Stimulated activated CD8-positive, alpha-beta memory T cell treated with anti-CD3 and anti-CD28 coated beads, Interleukin-4, amount 100 ng/mL, for 4 hours (primary cell): ENCODE measurements at places on chromosomes 11 and 22.

GRCh38 chr11:105202422-105202821, 62.9 kb upstream of the CARD18 start:
- no peak for DNase-seq

GRCh38 chr22:36715647-36716046, 12.1 kb upstream of the CACNG2 start:
- DNase-seq, result no peak

DNA sequence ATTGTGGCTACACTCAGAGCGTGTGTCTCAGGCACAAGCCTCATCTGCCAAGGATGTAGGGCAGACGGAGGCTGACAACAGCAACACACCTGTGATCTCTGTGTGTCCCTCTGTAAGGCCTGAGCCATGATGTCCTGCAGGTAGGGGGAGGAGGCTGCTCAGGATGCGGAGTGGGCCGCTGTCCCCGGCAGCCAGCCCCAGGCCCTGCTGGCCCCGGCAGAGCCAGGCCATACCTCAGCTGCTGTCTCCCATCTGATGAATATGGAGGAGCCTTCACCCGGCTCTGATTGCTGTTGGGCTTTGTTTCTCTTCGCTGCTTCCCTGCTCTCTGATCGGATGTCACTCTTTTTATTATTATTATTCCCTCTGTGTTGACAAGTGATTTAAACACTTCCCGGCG, 83.6 kb upstream of the NCAM1 start:
- DNase-seq, result no peak

GRCh38 chr11:68312117-68312779, at the start of gene LRP5:
Gene LRP5, plus strand, starts transcription at chr11:68312591. Its CDS starts 124 bp downstream, at chr11:68312715.
- no peak for DNase-seq

- DNase-seq, result no peak
Measured at GRCh38 chr11:112759418-112759817, 201.8 kb upstream of the NCAM1 start.

DNA sequence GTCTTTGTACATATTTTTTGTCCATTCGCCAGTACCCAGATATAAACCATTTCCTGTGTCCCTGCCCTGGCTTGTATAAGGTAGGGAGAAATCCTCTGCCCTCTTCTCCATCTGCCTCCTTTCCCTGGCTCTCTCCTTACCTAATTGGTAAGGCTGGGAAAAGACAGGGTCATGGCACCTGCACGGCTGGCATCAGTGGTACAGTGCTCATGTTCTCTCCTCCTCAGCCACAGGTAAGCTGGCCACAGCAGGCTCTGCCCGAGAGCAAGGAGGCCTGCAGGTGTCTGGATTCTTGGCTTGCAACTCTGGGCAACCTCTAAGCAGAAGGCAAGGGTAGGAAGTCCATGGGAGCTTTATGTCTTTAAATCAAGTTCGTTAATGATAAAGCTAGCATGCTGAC, 419.9 kb downstream of the BUD13 start:
- no peak for DNase-seq

DNA sequence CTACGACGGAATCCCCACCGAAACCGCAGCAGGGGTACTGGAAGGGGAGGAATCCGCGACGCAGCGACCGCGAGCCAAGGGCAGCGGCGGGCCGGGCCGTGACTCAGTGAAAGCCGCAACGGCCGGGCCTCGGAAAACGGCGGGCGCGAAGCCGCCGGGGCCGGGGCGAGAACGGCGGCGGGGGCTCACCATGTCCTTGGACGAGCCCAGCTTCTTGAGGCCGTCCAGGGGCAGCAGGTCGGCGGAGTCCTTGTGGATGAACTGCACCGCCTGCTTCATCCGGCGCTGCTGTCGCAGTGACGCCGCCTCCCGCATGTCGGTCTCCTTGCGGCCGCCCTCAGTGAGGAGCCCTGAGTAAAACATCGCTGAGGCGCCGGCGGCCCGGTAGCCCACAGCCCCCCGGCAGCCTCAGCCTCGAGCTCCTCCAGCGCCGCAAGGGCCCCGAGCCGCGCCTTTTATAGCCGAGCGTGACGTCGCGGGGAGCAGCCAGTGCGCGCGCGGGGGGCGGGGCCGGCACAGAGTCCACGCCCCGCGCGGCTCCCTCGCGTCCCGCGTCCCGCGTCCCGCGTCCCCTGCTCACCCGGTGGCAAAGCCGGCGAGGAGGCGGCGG, at the start of gene NRIP3:
Gene NRIP3, minus strand, starts transcription at position 429 of the 610 bp plus-strand sequence. Its CDS starts 66 bp downstream, at position 363.
- peak; percentile 51 for DNase-seq

DNA sequence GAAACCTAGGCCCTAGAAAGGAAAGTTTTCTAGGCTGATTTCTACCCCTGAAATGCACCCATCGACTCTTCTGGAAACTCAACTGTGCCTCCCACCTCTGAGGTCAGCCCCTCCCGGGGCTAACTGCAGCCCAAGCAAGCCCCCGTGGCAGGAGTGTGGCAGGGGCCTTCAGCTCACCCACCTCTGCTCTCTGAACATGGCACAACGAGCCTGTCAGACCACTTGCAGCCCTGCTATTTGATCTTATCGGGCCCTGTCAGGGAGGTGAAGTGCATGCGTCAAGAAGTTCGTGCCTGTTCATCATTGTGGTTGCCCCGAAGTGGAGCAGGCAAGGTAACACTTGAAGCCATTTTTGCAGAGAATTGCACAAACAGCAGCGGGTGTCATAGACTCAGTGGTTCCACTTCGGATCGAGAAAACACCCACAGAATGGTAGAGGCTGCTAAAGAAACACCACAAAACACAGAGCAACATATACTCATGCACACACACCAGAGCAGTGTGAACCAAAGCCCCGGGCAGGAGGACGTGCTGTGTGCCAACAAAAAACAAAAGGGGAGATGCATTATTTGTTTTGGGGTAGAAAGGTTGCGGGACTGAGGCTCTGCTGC, 262.7 kb downstream of the ETS1 start:
- DNase-seq, result peak; percentile 54

DNA sequence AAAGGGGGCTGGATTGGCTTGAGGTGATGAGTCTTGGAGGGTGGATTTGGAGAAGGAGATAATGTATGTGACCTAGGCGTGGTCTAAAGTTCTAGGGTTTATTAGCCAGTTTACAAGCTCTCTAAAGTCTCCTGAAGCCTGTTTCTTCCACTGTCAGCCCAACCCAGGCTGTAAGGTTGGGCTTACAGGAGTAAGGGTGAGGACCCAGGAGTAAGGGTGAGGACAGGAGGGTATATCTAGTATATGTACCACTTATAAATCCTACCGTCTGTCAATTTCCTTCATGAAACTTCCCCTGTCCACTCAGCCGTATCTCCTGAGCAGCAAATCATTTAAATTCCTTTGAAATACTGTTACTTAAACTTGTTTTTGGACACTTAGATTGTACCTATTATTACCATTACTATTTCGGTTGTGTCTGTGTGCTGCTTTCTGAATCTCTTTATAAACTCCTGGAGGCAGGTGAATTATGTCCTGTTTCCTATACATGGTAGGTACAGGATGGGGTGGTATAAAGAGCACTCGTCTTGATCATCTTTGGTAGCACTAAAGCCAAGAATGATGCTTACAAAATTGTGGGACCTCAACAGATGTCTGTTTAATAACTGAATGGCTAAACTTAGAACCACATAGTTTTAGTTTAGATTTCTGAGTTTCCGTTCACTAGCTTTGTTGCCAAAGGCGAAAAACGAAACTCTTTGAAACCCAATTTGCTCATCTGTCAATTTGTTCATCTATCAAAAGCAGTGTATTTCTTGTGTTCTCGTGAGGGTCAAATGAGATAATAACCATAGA, 192.0 kb downstream of the GRIK4 start:
- no peak for DNase-seq

- DNase-seq, result no peak
Measured at GRCh38 chr11:12494699-12495098, 117.3 kb downstream of the PARVA start.

- DNase-seq, result no peak
Measured at GRCh38 chr11:6625832-6626420, 6.7 kb upstream of the TPP1 start.

DNA sequence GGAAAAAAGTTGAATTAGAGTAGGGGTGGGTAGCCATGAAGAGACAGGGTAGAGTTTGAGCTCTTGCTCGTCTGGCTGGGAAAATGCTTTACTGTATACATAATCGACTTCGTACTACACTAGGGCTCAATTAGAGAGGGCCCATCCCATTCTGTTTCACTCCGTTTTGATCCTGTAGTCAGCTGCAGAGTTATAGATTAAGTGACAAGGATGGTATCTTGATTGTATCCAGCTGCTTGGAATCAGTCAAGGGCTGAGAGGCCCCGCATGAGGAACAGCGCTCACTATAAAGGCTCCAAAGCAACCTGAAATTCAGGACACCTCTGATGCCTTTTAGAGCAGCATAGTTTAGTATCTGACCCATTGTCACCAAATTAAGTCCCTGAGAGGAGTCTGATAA, 81.6 kb downstream of the ALX4 start:
- DNase-seq, result no peak

DNA sequence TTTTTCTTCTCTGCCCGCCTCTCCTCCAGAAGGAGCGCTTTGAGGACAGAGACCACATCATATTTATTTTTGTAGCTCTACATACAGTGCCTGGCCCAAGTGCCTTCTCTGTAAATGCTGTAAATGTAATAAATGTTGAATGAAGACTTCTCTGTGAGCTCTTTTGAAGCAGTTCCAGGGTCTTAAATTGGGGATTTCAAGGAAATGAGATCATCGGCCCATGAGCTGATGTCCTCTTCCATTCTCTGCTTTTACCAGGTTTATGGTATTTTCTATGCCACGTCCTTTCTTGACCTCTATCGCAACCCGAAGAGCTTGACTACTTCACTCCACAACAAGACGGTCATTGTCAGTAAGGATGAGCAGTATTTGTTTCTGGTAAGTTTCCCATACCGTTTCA, 165.7 kb upstream of the SORL1-AS1 start:
- no peak for DNase-seq

- no peak for DNase-seq
Measured at GRCh38 chr11:71502871-71503435, 24.1 kb upstream of the KRTAP5-7 start.

GRCh38 chr11:113091481-113091780, 130.2 kb downstream of the NCAM1 start:
- DNase-seq, result no peak

GRCh38 chr11:1277936-1278512, 31.4 kb downstream of the TOLLIP start:
- DNase-seq, result no peak

DNA sequence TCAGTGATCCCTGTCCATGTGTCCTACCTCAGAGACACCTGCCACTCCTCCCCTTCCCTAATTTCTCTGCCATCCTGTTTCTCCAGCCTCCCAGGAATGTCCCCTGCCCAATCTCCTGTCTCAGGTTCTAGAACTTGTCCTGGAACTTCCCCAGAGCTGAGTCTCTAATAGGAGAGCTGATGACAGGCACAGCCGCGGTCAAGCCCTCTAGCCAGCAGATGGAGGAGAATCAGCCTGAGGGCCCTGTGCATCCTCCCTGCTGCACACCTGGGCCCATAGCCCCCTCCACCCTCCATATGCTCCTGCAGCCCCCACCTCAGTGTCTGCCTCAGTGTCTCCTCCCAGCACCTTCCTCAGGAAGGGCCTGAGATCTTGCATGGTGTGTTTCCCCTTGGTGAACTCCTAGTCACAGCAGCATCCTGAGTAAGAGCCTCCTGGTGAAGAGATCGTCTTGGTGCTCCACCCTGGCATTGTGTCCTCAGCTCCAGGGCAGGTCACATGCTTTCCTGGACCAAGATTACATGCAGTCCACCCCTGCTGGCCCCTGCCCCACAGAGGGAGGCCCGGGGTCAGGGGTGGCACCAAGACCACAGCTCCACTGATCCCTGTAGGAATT, 43.9 kb upstream of the VPREB1 start:
- no peak for DNase-seq

DNA sequence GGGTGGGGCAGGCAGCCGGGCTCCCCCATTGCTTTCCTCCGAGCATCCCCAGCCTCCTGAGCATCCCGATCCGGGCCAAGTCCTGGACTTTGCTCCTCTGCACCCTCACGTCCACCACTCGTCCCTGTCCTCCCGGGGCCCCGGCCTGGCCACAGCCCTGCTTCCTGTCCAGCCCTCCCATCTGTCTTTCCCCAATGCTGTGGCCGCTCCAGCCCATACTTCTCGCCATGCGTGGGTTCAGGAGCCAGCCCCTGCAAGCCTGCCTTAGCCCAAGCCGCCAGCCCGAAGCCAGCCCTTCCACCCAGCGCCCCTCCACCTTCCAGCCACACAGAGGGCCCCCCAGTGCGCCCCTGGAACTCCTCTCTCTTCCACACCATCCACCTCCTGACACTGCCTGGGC, 23.8 kb downstream of the MRPL23 start:
- DNase-seq, result no peak

GRCh38 chr11:84130646-84131427, 844.7 kb upstream of the CCDC90B start:
- DNase-seq, result no peak

GRCh38 chr22:22884010-22884887, 3.4 kb upstream of the IGLL5 start:
- no peak for DNase-seq

DNA sequence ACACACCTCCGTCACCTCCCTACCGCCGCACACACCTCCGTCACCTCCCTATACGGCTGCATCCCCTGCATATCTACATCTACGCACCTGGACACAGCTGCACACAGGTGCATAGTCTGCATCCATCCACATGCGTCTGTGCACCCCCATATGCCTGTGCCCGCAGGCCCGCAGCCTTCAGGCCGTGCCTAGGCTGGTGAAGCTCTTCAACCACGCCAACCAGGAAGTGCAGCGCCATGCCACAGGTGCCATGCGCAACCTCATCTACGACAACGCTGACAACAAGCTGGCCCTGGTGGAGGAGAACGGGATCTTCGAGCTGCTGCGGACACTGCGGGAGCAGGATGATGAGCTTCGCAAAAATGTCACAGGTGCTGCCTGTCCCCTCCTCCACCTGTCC, 4.8 kb downstream of the PKP3 start:
- DNase-seq, result no peak

DNA sequence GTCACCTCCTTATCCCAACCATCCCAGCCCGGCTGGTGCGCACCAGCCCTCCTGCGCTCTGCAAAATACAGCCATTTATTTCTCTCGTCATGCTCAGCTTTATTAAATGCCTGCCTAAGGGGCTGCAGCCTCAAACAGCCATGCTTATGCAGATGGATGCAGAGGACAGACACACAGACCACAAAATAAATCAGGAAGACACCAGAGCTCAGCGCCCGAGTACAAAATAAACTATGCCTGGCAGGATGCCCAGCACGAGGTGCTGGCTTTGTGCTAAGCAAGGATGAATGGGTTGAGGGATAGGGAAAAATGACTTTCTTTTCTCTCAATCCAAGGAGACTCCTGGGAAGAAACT, 70.5 kb downstream of the RPUSD4 start:
- DNase-seq, result no peak

- DNase-seq, result no peak
Measured at GRCh38 chr11:129840236-129840635, 24.6 kb downstream of the TMEM45B start.
